ENCODE measurements at places on chromosomes 12 and 14. TPM values are rescaled to one million over a fixed set of nuclear protein-coding genes. Genes with fewer than 3 reads are reported as not detected.

TMBIM4 gene
- 122 TPM for total RNA-seq

CCDC197 gene
- total RNA-seq, result not detected

NANOG gene
- total RNA-seq, result not detected

IKZF4 gene
- 2.4 TPM for total RNA-seq

AQP6 gene
- not detected for total RNA-seq

ITGB7 gene
- 0.09 TPM for total RNA-seq

SOCS2 gene
- total RNA-seq, result 98.4 TPM

OGFOD2 gene
- total RNA-seq, result 12.0 TPM

IL26 gene
- not detected for total RNA-seq

SLC38A4 gene
- 1.7 TPM for total RNA-seq

OR10G3 gene
- not detected for total RNA-seq

HOXC5 gene
- total RNA-seq, result 0.57 TPM

DBX2 gene
- total RNA-seq, result not detected

PLCZ1 gene
- not detected for total RNA-seq

C12orf43 gene
- total RNA-seq, result 15.3 TPM

AICDA gene
- not detected for total RNA-seq

P3H3 gene
- 7.4 TPM for total RNA-seq

DAO gene
- not detected for total RNA-seq

VWF gene
- total RNA-seq, result 0.31 TPM

SERPINA10 gene
- total RNA-seq, result not detected
